ENCODE measurements at places on chromosomes 13 and 19.

DNA sequence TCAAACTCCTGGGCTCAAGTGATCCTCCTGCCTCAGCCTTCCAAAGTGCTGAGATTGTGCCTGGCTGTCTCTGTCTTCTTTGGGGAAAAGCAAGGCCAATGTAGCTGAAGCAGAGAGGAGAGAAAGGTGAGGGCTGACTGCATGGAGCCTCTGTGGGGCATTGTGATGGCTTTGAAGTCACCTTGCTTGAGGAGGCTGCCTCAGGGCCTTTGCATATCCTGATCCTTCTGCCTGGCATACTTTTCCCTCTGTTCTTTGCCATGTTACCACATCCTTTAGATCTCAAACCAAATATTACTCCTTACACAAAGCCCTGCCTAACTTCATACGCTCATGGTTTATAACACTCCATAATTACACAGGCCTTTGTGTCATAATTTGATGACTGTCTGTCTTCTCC is 9.4 kb upstream of the PPP5C start:
- DNase-seq, result no peak

DNA sequence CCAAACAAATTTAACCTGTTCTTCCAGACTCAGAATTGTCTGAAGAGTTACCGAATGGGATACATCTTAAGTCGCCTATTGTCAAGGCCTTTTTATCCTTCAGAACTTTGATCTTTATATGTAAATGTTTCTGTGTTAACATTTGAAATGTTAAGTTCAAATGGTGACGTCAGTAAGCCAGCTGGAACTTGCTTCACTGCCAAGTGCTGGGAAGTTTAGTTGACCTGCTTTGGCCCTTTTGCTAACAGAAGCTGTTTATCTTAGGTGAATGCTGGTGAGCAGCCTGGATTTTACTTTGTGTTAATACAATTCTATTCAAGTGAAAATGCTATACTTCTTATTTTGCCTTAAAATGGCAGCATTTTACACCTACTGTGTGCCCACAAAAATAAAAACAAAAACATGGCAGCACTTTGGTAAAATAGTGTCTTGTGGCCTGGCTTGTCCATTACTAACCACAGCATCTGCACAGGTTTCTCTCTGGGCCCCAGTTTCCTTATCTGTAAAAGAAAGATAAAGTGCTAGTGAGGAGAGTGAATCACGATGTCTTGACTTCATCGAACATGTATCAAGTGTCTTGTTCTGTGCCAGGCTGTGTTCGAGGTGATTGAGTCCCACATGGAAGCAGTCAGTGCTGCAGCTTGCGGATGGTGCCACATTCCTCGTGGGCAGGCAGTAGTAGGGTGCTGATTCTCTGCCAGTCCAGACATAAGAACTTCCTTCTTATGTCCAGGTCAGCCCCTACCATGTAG is 2.2 kb downstream of the NAXD start:
- no peak for DNase-seq

DNA sequence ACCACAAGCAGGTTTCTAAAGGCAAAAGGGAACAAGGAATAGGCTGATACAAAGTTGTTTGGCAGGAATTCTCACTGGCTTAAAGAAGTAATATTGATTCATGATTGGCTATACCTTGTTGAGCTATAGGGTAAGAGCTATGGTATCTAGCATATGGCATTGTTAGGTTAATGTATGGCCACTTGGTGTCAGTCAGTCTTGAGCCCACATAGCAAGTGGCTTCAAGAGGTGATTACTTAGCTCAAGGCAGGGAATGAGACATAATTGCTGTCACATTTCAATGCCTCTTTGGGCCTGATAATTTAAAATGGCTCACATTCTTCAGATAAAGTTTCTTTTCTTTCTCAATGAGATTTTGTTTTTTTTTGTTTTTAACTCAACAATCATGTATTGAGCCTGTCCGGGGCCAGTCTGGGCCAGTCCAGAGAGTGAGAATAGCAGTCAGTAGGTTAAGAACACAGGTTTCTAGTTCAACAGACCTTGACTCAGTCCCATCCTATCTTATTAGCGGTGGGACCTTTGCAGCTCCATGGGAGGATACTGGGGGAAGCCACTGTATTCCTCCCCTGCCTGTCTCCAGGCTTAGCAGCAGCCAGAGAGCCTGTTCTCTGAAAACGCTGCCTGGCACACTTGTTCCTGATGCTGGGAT is 45.8 kb upstream of the RCBTB2 start:
- no peak for DNase-seq

DNA sequence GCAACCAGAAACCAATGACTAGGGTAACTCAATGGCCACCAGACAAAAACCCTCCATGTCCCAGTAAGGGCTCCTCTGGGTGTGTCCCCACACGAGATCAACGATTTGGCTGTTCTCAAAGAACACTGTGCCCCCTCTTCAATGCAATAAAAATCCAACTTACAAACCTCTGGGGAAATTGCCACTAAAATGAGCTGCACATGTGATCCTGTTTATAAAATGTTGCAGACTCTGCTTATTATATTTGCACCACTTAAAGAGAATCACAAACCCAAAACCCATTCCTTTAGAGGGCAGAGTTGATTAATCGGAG is 80.5 kb downstream of the STK24 start:
- no peak for DNase-seq

GRCh38 chr13:34401696-34402095 is 540.4 kb upstream of the NBEA start:
- DNase-seq, result no peak

All from CD4-positive, alpha-beta memory T cell (primary cell).